ENCODE measurements at places on chromosomes 3 and 15. TPM values are rescaled to one million over a fixed set of nuclear protein-coding genes. Genes with fewer than 3 reads are reported as not detected.

- DNase-seq = no peak
- H3K27me3 ChIP-seq = no peaks in the 10 kb centered on the region
- H3K4me3 ChIP-seq = no peak overlapping the region
- no peaks in the 10 kb centered on the region for H3K36me3 ChIP-seq
- no peak overlapping the region for H3K27ac ChIP-seq
Observed at GRCh38 chr3:173886-174285, 22.7 kb upstream of the CHL1 start.

DNA sequence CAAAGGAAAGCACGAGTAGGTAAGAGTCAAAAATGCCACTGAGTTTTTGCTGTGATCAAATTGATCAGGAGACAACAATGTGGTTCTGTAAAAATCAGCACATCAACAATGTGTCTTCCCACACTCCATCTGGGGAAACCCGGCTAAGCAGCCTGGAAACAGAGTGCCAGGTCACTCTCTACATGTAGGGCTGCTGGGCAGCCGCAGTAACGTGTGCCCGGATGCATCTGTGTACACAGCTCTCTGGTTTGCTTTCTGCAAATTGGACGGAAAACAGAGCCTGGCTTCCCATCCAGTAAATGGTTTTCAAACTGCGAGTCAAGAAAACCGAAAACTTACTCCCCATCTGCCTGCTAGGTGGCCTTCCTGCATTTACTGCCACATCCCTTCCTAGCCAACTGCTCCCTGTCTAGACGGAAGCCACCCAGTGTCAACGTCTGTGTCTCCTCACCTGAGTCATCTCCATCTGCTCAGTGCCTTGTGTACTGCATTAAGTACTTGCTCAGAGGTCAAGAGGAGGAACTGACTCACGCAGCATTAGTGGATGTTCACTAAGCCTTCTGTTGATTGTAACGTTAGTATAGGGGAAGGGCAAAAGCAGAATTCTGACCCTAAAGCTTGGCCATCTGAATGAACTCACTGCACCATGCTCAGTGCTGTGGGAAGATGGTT, 124.1 kb downstream of the TJP1 start:
- no peak for DNase-seq
- H3K4me1 ChIP-seq = no peaks in the 10 kb centered on the region
- no peak overlapping the region for H3K4me3 ChIP-seq

- no peak for DNase-seq
- no peaks in the 10 kb centered on the region for H3K27me3 ChIP-seq
- no peak overlapping the region for H3K27ac ChIP-seq
- no peak overlapping the region for H3K4me3 ChIP-seq
- 0 out of 2 replicates have a peak, but pooled peaks cover 4% of the 10 kb centered on the region for H3K36me3 ChIP-seq
- H3K4me1 ChIP-seq = no peaks in the 10 kb centered on the region
Observed at GRCh38 chr15:43991206-43991605, 164.4 kb downstream of the WDR76 start.

DNA sequence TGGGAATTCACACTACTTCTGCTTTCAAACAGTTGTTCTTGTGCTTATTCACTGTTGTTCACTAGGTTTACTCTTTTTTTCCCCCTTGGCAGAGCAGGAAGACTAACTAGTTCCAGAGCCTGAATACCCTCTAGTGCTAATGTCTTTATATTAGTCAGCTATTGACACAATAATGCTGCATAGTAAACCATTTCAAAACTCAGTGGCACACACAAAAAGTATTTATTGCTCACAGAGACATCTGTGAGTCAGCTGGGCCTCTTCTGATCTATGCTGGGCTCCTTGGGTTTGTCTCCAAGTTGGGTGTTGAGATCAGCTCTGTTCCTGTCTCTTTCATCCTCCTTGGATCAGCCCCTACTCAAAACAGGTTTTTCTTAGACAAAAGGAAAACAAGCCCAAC, 51.1 kb downstream of the RSRC1 start:
- no peak overlapping the region for H3K27ac ChIP-seq
- H3K4me1 ChIP-seq = no peaks in the 10 kb centered on the region
- H3K4me3 ChIP-seq = no peak overlapping the region
- H3K27me3 ChIP-seq = no peaks in the 10 kb centered on the region
- no peaks in the 10 kb centered on the region for H3K36me3 ChIP-seq
- no peak for DNase-seq

- H3K27ac ChIP-seq = no peak overlapping the region
- no peaks in the 10 kb centered on the region for H3K27me3 ChIP-seq
- H3K4me3 ChIP-seq = no peak overlapping the region
- no peaks in the 10 kb centered on the region for H3K4me1 ChIP-seq
- peak; percentile 30 for DNase-seq
Observed at GRCh38 chr3:129211772-129212171, 28.1 kb upstream of the CNBP start.

GRCh38 chr3:60250810-60251209, 1000.4 kb downstream of the FHIT start:
- peaks cover 6% of the 10 kb centered on the region for H3K36me3 ChIP-seq
- DNase-seq = no peak
- no peak overlapping the region for H3K4me3 ChIP-seq

GRCh38 chr15:76151599-76151974, 91.8 kb downstream of the TMEM266 start:
- no peaks in the 10 kb centered on the region for H3K27me3 ChIP-seq
- DNase-seq = peak; percentile 81
- H3K36me3 ChIP-seq = no peaks in the 10 kb centered on the region

DNA sequence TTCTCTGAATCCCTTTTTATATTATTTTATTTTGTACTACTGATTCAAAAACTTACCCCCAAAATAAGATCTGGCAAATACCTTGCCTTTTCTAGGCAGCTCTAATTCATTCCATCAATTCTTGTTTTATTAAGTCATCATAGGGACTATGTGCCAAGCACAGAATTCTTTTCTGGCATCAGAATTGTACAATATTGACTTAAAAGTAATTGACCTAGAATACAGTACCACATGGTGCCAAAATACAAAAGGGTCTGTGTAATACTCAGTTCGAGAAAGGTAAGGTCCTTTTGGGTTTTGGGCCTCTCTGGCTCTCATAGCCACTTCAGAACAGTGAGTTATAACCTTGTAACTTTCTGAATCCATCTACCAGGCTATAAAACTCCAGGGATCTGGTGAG, 46.2 kb downstream of the KBTBD8 start:
- no peaks in the 10 kb centered on the region for H3K27me3 ChIP-seq
- H3K36me3 ChIP-seq = no peaks in the 10 kb centered on the region
- no peaks in the 10 kb centered on the region for H3K4me1 ChIP-seq
- H3K4me3 ChIP-seq = no peak overlapping the region
- no peak for DNase-seq

- no peak overlapping the region for H3K4me3 ChIP-seq
- no peaks in the 10 kb centered on the region for H3K27me3 ChIP-seq
- H3K27ac ChIP-seq = no peak overlapping the region
- DNase-seq = no peak
- H3K36me3 ChIP-seq = no peaks in the 10 kb centered on the region
Observed at GRCh38 chr3:144175644-144176425, 204.2 kb downstream of the DIPK2A start.

DNA sequence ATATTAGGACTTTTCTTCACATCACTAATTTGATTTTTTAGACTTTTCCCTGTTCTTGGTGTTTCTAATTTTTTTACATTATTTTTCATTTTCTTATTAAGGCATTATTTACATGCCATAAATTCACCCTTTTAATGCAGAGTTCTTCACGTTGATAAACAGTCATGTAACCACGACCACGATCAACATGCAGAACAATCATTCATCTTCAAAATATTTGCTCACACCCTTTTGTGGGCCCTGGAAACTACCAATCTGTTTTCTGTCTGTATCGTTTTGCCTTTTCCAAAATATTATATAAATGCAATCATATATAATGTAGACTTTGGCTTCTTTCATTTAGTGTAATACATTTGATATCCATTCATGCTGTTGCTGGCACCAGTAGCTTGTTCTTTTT, 48.7 kb downstream of the ARRDC4 start:
- H3K27me3 ChIP-seq = no peaks in the 10 kb centered on the region
- DNase-seq = no peak
- no peak overlapping the region for H3K27ac ChIP-seq
- no peak overlapping the region for H3K4me3 ChIP-seq
- H3K36me3 ChIP-seq = no peaks in the 10 kb centered on the region

DNA sequence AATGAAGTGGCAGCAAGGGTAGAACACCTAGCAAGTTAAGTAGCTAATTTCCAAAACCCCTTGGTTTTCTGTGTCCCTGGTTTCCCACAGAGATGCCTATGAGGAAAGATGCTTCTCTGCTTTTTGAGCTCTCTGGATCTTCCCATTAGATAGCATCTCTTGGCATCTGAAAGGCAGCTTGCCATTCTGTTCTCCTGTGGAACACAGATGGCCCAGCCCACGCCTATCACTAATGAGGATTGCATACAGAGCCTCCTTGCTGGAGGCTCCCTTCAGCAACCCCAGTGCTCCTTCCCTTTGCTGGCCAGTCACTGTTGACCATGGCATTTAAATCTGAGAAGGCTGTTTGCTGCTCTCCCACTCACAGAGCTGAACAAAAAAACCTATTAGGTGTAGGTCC, 34.4 kb upstream of the ETV5 start:
- no peak for DNase-seq
- no peaks in the 10 kb centered on the region for H3K36me3 ChIP-seq
- no peak overlapping the region for H3K27ac ChIP-seq

DNA sequence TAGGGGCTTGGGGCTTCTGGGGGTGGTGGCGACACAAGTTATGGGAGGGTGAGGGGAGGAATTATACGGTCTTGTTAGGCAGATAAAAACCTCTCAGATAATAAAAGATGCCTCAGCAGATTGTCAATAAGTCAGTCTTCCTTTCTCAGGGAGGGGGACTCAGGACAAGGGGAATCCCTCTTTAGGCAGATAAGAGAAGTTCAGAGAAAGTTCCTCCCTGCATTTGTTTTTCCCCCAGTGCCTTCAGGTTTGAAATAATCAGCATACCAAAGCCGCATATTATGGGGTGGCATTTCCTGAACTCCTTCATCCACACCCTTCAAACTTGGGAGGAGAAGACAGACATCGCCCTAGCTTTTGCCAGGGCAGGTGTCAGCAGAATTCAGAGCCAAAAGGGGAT, 8.5 kb downstream of the PPCDC start:
- H3K27ac ChIP-seq = no peak overlapping the region
- no peak for DNase-seq
- H3K27me3 ChIP-seq = no peaks in the 10 kb centered on the region
- 0 out of 2 replicates have a peak, but pooled peaks cover 3% of the 10 kb centered on the region for H3K4me1 ChIP-seq

GRCh38 chr3:157088601-157089454, 71.1 kb downstream of the CCNL1 start:
- H3K4me3 ChIP-seq = peak overlapping the region; percentile 73
- no peaks in the 10 kb centered on the region for H3K27me3 ChIP-seq
- no peaks in the 10 kb centered on the region for H3K36me3 ChIP-seq
- DNase-seq = peak; percentile 96
- no peak overlapping the region for H3K27ac ChIP-seq

- no peak overlapping the region for H3K4me3 ChIP-seq
- no peak for DNase-seq
- H3K36me3 ChIP-seq = peaks cover 29% of the 10 kb centered on the region
- peaks cover 3% of the 10 kb centered on the region for H3K4me1 ChIP-seq
- no peaks in the 10 kb centered on the region for H3K27me3 ChIP-seq
Observed at GRCh38 chr15:64501396-64501715, 41.0 kb downstream of the ZNF609 start.

GRCh38 chr15:65666257-65666656, 44.5 kb downstream of the SLC24A1 start:
- H3K27me3 ChIP-seq = no peaks in the 10 kb centered on the region
- no peak overlapping the region for H3K4me3 ChIP-seq
- H3K4me1 ChIP-seq = no peaks in the 10 kb centered on the region
- no peak for DNase-seq
- no peaks in the 10 kb centered on the region for H3K36me3 ChIP-seq

DNA sequence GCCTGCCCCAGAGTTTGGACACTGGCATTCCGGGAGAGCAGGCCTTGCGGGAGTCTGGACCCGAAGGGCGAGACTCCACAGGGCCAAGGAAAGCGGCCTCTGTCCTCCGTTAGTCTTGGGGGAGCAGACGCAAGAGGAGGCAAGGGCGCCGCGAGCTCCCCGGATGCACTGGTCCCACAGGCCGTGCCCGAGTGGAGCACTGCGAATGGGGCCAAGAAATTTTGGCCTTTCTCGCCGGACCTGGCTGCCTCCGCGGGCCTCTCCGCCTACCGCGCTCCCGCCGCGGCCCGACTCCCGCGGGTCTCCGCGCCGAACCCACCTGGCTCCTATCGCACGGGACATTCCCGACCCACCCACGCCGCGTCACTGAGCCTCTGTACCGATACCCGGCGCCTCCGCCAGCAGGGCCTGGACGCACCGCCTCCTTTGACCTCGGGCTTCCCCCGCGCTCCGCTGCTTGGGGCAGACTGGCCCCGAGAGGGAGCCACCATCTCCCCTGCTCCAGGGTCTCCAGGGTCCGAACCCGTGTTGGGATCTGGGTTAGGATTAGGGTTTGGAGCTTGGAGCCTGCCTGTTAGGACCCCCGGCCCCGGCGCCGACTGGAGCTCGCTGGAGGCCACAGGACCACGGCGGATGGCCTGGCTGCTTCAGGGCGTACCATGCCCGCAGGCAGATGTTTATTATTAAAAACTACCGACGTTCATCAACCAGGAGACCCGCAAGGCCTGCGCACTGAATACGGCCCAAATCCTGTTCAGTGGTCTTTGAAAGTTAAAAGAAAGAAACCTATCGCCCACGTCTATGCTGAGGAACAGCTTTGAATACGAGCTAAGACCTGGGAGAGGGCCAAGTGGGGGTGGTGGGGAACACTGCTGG, 11.7 kb downstream of the SHOX2 start:
- no peaks in the 10 kb centered on the region for H3K4me1 ChIP-seq
- H3K4me3 ChIP-seq = peak overlapping the region; percentile 79
- no peaks in the 10 kb centered on the region for H3K36me3 ChIP-seq
- no peak overlapping the region for H3K27ac ChIP-seq
- peak; percentile 68 for DNase-seq
- peaks cover 45% of the 10 kb centered on the region for H3K27me3 ChIP-seq

DNA sequence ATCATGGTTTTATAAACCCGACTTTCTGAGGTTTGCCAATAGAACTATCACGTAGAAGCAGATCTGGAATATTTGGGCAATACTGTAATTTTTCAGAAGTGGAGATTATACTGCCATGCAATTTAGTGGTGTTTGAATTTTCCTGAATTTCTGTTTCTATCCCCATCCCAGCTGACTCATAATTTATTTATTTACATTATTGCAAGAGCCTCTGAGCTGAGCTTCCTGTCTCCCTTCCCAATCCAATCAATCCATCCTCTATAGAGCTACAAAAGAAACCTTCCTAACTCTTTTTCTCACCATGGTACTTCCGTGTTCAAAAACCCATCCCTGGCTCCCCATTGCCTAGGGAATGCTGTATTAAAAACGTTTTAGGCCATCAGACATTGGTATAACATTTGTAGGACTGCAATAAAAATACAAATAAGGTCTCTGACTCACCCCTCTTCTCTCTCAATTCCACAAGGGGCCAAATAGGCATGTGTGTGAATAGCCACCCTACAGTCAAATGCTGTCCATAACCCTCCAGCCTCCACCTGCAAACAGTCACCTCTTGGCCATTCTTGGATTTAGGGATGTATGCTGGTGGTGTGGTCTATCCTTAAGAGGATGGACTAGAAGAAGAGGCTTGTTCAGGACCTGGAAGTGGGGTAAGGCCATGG, 190.7 kb downstream of the CD47 start:
- no peaks in the 10 kb centered on the region for H3K4me1 ChIP-seq
- H3K36me3 ChIP-seq = no peaks in the 10 kb centered on the region
- no peak for DNase-seq
- no peak overlapping the region for H3K4me3 ChIP-seq

Gene LAMB2
- total RNA-seq = 121 TPM

Gene NAA50
- total RNA-seq = 226 TPM

Gene LMAN1L
- not detected for total RNA-seq

Gene CCR8
- total RNA-seq = 0.64 TPM

Gene MASP1
- 1.0 TPM for total RNA-seq

Gene FGD5
- 7.8 TPM for total RNA-seq

Gene SPSB4
- total RNA-seq = 6.0 TPM

Gene IQCF5
- not detected for total RNA-seq

Gene DYNLT2B
- 14.1 TPM for total RNA-seq

Gene EIF4E3
- total RNA-seq = 12.9 TPM

Gene ZNF502
- total RNA-seq = not detected

Gene STRIT1
- total RNA-seq = not detected

Gene CCDC54
- total RNA-seq = not detected
